ENCODE measurements at places on chromosomes 16 and 17.

DNA sequence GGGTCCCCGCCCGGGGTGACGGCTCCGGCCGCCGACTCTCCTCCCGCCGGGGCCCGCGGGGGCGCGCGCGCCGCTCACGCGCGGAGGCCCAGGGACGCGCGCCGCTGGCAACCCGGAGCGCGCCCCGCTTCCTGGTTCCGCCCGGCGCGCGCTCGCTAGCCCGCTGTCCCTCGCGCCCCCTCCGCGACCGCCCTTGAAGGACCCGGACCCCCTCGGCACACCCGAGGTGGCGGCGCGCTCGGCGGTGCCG is at the start of gene STAT5B:
Gene STAT5B (minus strand): TSS at position 33 of the 250 bp plus-strand sequence. CDS start 44,264 bp downstream, outside the sequence.
- peak; percentile 66 for DNase-seq

DNA sequence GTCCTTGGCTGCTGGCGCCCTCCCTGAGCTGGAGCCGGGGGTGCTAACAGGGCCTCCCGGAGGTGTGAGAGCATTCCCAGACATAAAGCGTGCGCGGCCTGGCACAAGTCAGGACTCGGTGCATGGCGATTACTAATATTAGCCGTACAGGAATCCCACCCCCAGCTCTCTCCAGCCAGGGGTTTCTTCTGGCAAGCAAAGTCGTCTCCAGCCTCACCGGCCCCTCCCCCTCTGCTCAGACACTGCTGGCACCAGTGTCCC is 5.0 kb downstream of the CASKIN1 start:
- no peak for DNase-seq

- DNase-seq = peak; percentile 53
These were observed at the start of gene CDYL2 for GRCh38 chr16:80804526-80805383. Gene CDYL2 (minus strand): TSS chr16:80804598. CDS start chr16:80804173, 425 bp downstream.

GRCh38 chr16:54923055-54923473 is 7.6 kb upstream of the IRX5 start:
- no peak for DNase-seq

- no peak for DNase-seq
These were observed 17.9 kb downstream of the ST3GAL2 start for GRCh38 chr16:70421014-70421413.

- no peak for DNase-seq
These were observed 5.1 kb upstream of the VPS4A start for GRCh38 chr16:69306031-69306430.

- no peak for DNase-seq
These were observed 8.4 kb downstream of the ACSF3 start for GRCh38 chr16:89102041-89102471.

- no peak for DNase-seq
These were observed 33.7 kb downstream of the NLK start for GRCh38 chr17:28076144-28076543.

GRCh38 chr17:28384281-28385036 is 13.0 kb downstream of the SARM1 start:
- peak; percentile 66 for DNase-seq

- DNase-seq = no peak
These were observed 82.1 kb downstream of the IRX5 start for GRCh38 chr16:55012793-55013192.

GRCh38 chr17:76501827-76502307 is 644 bp upstream of the RHBDF2 start:
- DNase-seq = no peak

DNA sequence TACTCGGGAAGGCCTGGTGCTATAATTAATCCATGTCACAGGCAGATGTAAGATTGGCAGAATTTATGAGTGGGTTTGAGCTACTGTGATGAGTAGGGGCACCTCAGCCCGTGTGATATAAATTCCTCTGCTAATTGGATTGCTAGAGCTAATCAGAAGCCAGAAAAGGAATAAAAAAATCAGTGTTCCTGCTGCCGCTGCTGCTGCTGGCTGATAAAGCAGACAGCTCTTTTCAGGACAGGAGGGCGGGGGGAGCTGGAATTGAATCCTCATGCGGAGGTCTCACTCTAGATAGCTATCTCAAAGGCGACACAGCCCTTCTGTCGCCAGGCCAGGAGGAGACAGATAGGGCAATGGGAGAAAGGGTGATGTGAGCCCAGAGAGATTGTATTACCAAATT is 182.7 kb upstream of the ZFHX3 start:
- DNase-seq = no peak

DNA sequence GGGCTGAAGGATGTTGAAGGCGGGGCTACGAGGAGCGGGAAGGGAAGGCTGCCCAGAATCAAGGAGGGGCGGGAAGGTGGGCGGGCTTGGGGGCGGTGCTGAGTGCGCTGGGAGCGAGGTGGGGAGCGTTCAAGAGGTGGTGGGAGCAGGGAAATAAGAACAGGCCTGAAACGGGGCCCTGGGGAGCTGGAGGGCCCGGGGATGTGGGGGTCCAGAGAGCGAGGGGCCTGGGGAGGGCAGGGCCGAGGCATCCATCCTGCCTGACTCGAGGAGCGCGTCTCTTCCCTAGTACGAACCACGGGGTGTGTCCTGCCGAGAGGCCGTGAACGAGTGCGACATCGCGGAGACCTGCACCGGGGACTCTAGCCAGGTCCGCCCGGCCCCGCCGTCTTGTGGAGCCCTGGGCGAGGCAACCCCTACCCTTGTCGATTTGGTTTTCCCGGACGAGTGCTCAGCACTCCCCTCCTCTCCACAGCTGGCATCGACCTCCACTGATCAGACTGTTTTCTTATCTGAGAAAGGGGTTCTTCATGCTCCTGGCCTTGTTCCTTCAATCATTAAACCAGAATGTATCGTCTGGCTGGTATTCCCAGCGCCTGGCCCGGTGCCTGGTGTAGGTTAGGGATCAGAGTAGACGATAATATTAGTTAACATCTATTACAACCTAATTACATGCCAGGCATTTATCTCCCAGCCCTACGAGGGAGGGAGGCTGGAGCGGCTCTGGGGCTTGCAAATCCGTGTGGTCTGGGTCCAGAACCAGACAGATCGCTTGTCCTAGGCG is 17.2 kb downstream of the ADAM11 start:
- no peak for DNase-seq

- DNase-seq = no peak
These were observed 77.3 kb downstream of the WIPI1 start for GRCh38 chr17:68379692-68380677.

Data from stimulated activated CD4-positive, alpha-beta T cell treated with anti-CD3 and anti-CD28 coated beads, Interleukin-4, amount 100 ng/mL, for 1 hour (primary cell).